CD4-positive, alpha-beta T cell treated with Interleukin-15 for 1 hour (primary cell): ENCODE measurements at places on chromosomes 7 and 10.
A peak's percentile ranks its signal among the peaks of the same experiment; 100 is the strongest.

DNA sequence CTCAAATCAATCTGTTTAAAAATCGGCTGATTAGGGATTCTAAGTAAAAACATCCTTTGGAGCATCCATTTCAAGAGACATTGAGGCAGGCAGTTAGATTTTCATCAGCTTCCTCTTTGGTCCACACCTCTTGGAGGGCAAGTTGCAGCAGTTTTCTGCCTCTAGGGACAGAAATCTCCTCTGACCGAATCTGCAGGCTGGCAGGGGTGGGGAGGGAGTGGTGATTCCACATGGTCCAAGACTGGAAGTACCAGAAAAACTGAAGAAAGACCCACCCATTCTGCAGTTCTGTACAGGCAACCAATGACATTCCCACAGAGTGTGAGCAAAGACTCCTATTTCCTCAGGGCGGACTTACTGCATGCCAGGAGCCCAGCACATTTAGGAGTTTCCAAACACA, 29.0 kb downstream of the FGFBP3 start:
- DNase-seq = no peak

GRCh38 chr10:114402871-114403540, 1.3 kb downstream of the AFAP1L2 start:
- no peak for DNase-seq

DNA sequence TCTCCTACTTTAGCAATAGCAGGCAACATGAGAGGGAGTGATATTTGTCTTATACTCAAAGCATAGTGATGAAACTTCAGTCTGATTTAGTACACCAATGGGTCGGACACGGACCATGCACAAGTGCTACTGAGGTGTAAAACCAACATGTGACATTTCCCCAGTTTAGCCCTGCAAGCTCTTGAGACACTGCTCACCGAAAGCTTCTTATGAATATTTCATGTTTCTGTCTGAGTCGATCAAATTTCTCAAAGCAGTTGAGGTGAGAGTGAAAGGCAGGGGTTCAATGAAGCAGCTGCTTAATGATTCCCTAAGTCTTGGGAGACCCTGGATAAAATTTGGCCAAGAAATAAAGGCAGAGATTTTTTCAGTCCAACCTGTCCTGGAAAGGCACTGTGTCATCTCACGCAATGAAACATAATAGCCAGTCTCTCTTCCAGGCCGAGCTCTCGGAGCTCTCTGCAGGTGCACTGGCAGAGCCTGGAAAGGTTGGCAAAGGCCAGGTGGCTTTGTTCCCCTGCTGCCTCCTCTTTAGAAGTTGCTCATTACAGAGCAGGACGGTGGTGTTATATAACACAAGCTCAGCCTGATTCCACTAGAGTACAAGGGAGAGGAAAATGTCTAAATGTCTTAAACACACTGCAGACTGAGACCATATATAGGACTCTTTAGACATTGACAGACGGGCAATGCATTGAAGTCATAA, 33.9 kb upstream of the XPNPEP1 start:
- DNase-seq = no peak

- DNase-seq = no peak
These were observed 47.1 kb downstream of the SYPL1 start for GRCh38 chr7:106064771-106065574.

GRCh38 chr7:81744389-81744788, 25.5 kb downstream of the HGF start:
- DNase-seq = no peak

DNA sequence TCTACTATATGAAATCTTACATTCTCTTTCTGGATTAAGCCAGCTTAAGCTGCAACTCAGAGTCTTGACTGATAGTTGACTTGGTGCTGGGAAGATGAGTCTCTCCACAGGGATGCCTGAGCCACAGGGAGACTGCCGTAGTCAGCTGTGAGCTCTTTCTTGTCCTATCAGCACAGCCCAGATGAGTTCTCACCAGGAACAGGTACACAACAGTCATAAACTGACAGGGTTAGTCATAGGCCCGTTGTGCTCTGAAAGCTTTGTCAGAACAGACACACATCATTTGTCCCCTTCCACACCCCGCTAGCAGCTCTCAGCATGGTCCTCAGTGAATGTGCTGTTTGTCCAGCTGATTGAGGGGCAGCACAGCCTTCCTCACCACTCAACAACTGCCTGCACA, 221.6 kb downstream of the RPS24 start:
- DNase-seq = no peak

DNA sequence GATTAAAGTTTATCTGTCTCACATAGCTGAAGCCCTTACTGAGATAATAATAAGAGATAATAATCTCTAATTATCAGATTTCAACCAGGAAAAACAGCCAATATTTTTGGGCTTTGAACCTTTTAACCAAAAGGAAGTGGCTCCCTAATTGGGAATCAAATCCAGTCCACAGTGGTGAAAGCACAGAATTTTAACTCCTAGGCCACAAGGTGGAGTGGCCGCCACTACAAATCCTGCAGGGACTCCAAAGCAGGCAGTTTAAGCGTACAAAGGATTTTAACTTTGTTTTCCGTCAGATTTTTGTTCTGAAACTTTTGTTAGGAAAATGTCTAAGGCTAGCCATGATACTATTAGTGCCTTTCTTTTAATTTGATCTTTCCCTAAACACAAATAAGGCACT, 99.6 kb upstream of the CCNY start:
- DNase-seq = no peak

DNA sequence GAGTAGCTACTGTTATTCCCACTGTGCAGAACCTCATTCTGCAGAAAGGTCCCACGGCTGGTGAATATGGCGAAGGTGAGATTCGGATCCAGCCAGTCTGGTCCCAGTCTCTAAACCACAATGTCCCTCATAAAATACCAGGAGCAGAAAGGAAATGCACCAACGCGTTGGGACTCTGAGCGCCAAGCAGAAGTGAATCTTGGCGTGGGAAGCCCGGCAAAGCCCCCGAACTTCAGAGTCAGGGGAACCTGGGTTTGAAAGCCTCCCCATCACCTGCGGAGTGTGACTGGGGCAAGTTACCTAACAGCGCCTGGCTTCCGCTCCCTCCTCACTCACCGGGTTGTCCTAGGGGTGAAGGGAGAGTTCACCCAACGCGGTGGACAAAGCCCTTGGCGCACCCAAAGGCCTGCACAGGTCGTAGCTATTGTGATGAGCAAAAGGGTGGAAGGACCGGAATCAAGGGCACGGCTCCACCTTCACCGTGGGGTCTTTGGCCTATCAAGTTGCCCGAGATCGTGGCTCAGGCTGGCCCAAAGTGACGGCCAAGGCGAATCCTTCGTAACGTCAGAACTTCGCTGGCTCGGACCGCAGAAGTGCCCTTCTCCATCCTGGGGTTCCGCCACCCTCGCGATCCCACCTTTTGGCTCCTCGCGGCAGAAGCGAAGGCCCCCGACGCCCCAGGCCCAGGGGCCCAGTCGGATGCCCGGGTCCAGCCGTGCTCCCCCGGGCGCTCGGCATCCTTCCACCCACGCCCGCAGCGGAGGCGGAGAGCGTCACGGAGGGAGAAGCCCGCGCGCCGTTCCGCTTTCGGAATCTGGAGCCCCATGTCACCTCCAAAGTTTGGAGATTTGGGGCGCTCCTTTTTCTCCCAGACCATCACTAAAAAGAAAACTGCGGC, 811 bp downstream of the RGS10 start:
- no peak for DNase-seq

DNA sequence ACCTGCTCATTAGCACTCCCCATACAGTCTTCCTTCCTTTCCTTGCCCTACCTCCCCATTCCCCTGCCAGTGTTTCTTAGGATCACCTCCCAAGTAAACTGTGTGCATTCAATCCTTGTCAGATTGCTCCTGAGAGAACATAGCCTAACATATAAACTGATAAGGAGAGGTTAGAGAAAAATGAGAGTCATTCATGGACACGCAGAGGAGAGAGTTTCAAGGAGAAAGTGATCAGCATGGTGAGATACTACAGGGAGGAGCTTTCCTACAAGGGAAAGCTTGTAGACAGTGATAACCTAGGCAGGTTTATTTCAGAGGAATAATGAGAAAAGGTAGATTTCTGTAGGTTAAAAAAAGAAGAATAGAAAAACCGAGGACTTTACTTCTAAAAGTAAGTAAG, 2.8 kb upstream of the ZC3HAV1L start:
- DNase-seq = no peak

GRCh38 chr10:87961314-87961713, 97.9 kb downstream of the PTEN start:
- no peak for DNase-seq

DNA sequence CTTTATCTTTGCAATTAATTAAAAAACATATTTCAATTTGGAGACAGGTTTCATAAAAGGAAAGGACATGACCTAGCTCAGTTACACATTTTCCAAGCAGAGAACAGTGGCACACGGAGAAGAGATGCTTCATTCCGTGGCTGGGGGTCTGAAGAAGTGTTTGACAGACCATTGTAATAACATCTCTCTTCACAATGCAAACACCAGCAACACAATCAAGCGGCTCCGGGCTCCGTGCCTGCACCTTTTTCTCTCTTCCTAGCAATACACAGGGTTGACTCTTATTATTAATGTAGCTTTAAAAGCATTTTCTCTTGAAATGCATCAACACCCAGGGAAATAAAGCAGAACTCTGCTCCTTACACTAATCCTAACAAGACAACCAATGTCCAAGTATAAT, 261.0 kb upstream of the AOAH start:
- no peak for DNase-seq

DNA sequence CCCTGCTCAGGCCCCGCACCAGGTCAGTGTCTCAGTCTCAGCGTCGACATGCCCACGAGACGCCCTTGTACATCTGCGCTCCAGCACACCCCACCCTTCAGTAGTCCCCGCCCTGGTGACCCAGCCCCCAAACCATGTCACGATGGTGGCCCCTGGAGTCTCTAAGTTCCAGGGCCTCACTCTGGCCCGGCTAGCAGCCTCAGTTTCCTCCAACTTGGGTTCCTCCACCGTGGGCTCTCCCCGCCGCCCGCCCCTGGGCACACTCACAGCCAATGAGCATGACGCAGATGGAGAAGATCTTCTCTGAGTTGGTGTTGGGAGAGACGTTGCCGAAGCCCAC, 27.0 kb downstream of the KCNH2 start:
- peak; percentile 13 for DNase-seq

- DNase-seq = no peak
These were observed 103.6 kb upstream of the PPP1R9A start for GRCh38 chr7:94803821-94804220.

DNA sequence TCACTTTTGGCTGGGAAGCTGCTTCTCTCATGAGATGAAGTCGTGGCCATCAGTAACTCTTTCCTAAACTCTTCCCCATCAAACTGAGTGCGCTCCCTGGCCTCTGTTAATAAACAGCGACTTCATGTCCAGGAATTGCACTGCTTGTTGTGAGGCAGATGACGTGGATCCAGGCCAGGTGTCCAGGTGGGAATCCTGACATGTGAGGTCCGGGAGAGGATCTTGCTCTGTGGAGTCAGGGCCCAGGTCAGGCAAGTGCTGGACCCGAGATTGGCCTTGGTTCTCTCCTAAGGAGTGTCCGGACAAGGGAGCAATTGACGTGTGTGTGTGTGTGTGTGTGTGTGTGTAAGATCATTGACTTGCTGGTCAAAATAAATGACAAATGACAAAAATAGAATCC, 362.7 kb downstream of the GLRX3 start:
- DNase-seq = peak; percentile 14

- DNase-seq = no peak
These were observed 7.0 kb downstream of the CALHM3 start for GRCh38 chr10:103472005-103472404.

GRCh38 chr10:48720611-48721010, 35.9 kb downstream of the WDFY4 start:
- no peak for DNase-seq

DNA sequence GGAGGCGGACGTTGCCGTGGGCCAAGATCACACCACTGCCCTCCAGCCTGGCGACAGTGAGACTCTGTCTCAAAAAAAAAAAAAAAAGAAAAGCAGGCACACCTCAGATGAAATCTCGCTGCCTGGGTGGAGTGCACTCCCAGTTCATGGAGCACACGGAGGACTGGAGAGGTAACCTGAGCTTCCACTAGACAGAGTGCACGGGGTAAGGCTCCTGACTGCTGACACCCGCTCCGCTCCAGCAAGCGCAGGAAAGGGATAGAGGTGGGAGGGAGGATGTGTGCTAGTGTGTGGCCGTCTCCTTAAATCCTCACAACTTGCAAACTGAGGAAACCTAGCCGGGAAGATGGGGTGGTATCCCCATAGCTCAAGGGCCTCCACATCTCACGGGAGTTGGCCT, 50.8 kb downstream of the FAM53B start:
- DNase-seq = no peak

DNA sequence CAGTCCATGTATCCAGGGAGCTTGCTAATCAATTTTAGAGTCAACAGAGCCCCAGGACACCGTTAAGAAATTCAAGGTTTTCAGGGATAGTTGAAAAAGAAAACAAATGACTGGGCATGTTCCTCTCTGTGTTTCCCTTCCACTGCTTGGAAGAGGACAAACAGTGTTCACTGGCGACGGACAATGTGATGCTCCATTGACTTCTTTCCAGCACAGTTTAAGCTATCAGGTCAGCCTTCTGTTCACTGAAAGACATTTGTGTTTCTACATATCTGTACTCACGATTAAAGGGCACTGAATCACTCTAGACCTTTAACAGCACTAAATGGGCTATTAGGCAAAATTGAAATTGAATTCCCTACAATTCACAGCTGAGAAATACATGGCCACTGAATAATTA, 123.6 kb downstream of the RNLS start:
- no peak for DNase-seq

DNA sequence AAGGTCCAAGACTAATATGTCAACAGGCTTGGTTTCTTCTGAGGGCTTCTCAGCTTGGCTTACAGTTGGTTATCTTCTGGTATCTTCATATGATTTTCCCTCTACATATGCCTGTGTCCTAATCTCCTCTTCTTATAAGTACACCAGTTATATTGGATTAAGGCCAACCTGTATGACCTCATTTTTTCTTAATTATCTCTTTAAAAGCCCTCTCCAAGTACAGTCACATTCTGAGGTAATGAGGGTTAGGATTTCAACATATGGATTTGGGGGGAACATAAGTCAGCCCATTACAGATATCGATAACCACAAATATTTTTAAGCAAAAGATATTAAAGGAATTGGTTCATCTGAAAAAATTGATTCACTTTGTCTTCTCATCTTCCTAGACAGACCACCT, 49.2 kb downstream of the IQUB start:
- DNase-seq = no peak

DNA sequence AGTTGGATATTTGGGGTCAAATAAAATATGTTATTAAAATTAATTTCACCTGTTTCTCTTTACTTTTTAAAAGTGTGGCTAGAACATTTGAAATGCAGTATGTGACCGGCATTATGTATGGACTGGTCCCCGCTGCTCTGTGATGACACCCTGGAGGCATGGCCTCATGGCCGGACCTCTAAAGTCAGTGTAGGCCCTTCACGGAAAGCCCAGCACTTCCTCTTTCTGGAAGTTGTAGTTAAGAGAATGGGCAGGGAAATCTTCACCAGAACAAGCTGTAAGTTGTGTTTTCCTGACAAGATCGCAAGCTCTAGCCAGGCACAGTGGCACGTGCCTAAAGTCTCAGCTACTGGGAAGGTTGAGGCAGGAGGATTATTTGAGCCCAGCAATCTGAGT, 38.3 kb upstream of the SRGN start:
- peak; percentile 64 for DNase-seq

- peak; percentile 25 for DNase-seq
These were observed 609 bp downstream of the DOCK4 start for GRCh38 chr7:112205343-112206237.
